ENCODE measurements at places on chromosomes 2 and 18. TPM values are rescaled to one million over a fixed set of nuclear protein-coding genes. Genes with fewer than 3 reads are reported as not detected.

DNA sequence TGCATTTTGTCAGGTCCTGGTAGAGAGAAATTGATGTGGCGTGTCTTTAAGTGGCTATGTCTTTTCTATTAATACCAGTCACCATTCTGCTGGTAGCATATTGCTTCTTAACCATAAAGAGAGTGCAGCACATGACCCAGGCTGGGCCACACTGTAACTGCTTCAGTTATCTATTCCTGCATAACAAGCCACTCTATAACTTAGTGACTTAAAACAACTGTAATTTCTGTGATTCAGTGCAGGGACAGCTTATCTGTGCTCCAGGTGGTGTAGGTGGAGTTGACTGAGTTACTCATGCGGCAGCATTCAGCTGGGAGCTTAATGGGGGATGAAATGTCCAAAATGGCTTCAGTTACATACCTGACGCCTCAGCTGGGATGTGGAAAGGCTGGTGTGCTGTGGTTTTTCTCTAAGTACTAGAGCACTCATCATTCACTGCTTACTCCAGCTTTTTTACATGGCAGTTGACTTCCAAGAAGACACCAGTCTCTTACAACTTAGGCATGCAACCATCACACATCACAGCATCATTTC is 742.4 kb downstream of the SATB2 start:
- no peak for DNase-seq

DNA sequence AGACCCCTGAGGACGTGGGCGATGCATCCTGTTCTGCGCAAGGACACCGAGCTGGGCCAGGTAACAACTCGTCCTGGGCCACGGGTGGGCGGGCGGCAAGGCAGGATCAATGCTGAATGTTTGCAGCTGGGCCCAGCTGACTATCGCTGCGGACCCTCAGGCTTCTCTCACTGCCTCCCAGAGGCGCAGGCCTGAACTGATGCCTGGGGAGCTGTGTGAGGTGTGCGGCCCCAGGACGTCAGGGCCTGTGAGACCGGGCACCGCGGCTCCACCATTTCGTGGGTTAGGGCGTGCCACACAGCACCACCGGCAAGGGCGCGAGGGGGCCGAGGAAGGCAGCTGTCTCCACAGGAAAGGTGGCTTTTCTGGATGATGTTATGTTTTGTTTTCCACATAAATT is 307.4 kb downstream of the NDUFA10 start:
- no peak for DNase-seq

The CYRIA gene
- 4.9 TPM for total RNA-seq

DNA sequence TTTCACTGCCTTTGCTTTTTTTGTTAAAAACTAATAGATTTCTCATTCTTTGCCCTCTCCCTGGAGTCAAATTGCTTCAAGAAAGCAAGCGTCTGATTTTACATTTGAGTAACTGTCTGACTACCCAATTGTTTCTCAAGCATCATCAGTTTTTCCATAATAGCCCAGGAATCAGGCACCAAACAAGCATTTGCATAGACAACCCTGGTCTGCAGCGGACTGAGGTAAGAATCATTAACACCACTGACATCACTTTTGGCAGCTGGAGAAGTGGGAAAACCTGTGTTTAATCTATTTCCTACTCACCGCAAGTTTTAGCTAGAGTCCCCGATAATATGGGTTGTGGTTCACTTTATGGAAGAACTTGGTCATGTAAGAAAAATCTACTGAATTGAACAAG is 55.7 kb downstream of the IRS1 start:
- DNase-seq, result no peak

Measured in right cardiac atrium (tissue), 5 donors.